ENCODE measurements at places on chromosomes 3 and 15. TPM values are rescaled to one million over a fixed set of nuclear protein-coding genes. Genes with fewer than 3 reads are reported as not detected.
A peak's percentile ranks its signal among the peaks of the same experiment; 100 is the strongest.

DNA sequence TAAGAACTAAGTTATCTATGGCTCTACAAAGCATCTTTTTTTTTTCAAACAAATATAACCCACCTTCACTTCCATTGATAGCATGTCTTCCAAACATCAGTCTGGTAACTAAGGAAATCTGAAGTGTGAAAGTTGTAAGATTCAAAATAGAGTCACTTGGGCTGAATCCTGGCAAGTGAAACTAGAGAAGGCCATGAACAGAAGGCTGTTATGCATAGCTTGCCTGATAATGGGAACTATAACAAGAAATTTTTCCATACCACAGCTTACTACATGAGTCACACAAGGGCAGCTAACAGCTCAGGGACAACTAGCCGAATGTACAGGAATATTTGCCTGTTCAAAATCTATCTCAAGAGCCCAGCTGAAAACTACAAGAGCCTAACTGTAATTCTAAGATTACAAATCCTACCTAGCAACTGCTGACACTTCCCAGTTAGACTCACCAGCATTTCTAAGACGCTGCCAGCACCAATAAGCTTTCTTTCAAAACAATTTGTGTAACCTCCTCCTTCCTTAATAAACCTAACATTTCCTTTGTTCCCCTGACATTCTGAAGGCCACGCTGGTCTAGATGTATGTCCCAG is 1066.5 kb downstream of the PLOD2 start:
- no peak for DNase-seq

GRCh38 chr3:133757701-133758567 is 11.7 kb downstream of the TF start:
- no peak for DNase-seq

DNA sequence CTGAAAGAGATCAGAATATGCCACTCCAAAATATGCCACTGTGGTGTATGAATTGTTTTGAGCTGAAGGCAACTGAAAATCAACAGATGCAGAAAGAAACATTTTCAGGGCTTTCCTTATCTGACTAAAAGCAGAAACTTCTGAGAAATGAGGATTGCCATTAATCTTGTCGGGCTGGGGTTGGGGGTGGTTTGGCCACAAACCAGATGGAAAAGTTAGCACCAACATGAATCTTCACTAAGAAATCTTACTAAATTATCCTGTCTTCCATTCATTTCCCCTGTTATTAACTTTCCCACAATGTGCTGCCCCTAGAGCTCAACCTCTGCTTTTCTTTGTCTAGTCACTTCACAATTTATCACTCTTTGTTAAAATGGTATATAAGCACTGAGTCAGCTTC is 229.9 kb upstream of the GADL1 start:
- DNase-seq: no peak

GRCh38 chr3:28050885-28051284 is 190.5 kb upstream of the CMC1 start:
- peak; percentile 18 for DNase-seq

DNA sequence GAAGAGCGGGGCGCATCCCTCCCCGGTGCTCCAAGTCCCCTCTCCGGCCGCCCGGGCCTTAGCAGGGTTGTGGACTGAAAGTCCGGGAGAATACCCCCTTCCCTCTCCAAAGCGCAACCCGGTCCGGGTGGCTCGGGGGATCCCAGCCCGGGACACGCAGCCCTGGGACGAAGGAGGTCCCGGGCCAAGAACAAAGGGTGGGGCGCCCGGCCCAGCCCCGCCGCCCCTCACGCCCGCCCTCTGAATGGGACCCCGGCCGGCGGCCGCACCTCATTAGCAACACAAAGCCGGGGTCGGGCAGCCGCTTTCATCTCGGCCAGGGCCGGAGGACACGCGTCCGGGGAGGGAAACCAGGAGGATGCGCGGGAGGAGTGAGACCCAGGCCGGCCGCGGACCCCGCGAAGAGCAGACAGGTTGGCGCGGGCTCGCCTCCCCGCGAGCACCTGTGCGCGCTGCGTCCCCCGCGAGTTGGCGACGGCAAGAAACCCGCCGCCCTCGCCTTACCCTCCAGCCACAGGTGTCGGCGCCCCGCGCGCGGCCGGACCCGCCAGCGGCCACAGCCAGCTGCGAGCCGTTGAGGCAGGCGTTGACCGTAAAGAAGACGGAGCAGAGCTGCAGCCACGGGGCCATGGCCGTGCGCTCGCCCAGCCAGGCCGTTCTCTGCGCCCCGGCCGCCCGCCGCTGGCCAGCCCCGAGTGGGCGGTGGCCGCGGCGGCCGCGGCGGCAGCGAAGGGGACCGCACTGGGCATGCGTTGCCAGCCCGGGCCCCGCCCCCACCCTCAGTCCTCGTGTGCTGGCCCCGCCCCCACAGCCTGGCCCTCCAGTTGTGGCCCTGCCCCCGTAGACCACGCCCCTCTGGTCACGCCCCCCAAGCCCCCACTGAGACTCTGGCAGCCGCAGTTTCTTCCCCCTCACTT is at the start of gene IL17RD:
Gene IL17RD, minus strand, starts transcription at position 697 of the 917 bp plus-strand sequence. Its CDS starts 67 bp downstream, at position 630.
- peak; percentile 29 for DNase-seq

DNA sequence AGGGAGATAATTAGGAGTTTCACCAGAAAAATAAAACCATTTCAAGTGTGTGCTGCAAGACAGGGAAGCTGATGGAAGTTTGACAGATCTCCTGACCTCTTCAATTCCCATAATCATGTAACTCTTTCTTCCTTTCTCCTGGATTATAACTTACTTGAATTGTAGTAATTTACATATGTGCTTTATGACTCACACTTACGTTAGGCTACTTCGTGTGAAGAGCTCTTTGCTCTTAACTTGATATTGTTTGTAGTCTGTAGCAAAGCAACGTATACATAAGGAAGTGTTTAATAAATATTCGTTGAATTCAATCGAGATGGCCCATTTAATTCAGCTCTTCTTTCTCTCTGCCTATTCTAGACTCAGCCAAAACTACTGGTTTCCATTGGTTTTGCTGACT is 23.5 kb downstream of the ROBO2 start:
- no peak for DNase-seq

Gene SPESP1
- 0.22 TPM for total RNA-seq

Data from activated T-cell treated with anti-CD3 and anti-CD28 coated beads, Interleukin-2, amount 50 U/mL, for 4 hours (primary cell).